Stimulated activated CD4-positive, alpha-beta T cell treated with anti-CD3 and anti-CD28 coated beads, Interleukin-4, amount 100 ng/mL, for 48 hours (primary cell): ENCODE measurements at places on chromosomes 16 and 17.
A peak's percentile ranks its signal among the peaks of the same experiment; 100 is the strongest.

DNA sequence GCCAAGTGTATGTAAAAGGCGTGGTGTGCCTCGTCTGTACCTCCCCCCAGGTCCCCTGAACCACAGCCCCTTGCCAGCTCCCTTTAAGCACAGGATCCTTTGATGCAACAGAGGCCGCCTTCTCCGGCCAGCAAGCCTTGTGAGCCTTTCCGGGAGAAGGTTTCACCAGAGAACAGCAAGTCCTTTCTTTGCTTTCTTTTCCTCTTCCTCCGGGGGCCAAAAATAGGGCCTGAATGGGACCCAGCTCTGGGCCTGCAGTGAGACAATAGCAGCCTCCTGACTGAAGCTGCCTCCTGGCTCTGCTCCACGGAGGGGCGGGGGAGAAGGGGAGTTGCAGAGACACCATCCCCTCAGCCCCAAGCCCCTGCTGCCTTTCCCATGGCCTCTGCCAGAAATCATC is 9.0 kb downstream of the ADGRG1 start:
- DNase-seq, result no peak

DNA sequence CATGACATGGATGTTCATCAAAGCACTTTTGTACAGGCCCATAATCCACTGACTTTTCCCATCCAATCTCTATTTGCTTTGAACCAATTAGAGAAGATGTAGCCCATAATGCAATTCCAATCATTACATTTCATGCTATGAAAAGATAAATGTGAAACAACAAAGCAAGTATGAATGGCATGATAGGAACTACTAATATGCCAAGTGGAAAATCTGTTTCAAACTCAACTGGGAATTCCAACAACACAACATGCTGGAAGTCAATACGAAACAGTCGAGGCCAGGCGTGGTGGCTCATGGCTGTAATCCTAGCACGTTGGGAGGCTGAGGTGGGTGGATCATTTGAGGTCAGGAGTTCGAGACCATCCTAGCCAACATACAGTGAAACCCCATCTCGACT is 39.6 kb upstream of the TMEM97 start:
- no peak for DNase-seq

DNA sequence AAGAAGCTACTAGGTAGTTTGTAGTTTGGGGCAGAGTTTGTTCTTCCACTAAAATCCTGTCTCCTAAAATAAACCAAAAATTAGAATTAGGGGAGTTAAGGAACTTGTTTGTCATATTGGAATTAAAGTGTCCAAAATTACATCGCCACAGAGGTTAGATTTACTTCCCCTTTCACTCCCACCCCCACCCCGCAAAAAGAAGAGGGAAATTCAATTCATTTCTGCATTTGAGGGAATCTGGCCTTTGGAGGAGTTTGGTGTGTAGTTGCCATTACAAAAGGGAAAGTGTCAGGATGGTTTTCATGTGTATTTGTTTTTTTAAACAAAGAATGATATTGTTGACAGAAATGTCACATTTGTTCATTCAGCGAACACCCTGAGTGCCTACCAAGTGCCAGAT is 5.8 kb downstream of the TMEM97 start:
- no peak for DNase-seq

- DNase-seq, result no peak
Observed at GRCh38 chr17:18382441-18383078, 5.0 kb downstream of the EVPLL start.

GRCh38 chr17:63358111-63358839 is 87.8 kb downstream of the CYB561 start:
- no peak for DNase-seq

- DNase-seq, result no peak
Observed at GRCh38 chr16:10971560-10971961, 27.2 kb downstream of the CLEC16A start.

DNA sequence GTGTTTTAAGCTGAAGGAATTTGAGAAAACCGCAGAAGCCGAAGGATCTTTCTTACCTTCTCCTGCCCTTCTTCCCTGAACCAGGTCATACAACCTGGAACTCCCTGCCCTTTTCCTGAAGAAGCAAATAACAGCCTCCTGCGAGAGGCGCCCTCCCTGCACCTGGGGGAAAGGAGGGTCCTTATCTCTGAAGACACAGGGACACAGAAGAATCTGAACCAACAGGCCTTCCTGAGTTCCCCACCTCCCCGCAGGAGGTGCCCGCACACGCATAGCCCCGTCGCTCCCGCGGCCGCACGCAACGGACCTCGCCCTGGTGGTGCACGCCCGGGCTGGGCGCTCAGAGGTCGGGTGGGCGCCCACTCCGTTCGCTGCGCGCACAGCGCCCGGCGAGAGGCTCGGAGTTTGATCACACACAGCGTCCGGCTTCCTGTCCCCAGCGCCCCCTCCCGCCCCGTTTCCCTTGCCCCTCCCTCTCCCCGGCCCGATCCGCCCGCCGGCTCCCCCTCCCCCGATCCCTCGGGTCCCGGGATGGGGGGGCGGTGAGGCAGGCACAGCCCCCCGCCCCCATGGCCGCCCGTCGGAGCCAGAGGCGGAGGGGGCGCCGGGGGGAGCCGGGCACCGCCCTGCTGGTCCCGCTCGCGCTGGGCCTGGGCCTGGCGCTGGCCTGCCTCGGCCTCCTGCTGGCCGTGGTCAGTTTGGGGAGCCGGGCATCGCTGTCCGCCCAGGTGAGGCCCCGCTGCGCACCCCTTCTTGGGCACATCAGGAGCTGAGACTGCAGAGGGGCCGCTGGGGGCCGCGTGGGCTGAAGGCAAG is at the start of gene TNFSF12:
TNFSF12 (plus strand) TSS at position 474 of the 816 bp plus-strand sequence; CDS start at position 570, 96 bp downstream.
- DNase-seq, result peak; percentile 34

DNA sequence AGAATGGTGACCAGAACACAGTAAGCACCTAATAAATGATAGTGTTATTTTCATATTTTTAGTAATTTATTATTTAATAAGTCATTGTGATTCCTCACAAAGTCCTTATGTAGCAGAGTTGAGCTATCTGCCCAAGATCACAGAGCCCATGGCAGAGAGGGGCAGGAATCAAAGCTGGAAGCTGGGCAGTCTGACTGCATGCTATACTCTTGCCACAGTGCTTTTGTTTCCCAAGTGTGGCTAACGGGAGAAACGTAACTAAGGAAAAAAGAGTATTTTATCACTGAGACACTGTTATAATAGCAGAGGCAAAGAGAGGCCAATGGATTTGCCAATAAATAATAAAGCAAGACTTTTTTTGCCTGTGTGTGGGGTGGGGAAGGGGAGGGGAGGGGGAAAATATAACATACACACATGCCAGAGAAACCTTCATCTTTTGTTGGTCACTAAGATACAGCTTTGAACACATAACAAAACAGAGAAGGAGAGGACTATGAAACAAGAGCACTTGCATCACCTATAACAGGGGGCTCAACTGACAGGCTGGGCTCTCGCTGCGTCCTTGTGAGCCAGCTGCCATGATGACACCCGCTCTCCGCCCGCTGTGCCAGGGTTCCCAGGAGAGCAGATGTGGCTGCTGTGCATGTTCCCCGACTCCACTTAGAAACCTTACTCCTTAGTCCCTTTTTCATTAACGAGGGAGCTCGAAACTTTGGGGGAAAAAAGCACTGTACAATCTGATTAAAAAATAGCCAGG is 10.1 kb downstream of the CSNK2A2 start:
- DNase-seq, result no peak

- no peak for DNase-seq
Observed at GRCh38 chr17:2122641-2123302, 67.9 kb downstream of the HIC1 start.

- no peak for DNase-seq
Observed at GRCh38 chr16:3012246-3012645, 477 bp upstream of the CLDN9 start.

GRCh38 chr17:74852237-74853047 is 7.2 kb downstream of the GRIN2C start:
- peak; percentile 57 for DNase-seq

DNA sequence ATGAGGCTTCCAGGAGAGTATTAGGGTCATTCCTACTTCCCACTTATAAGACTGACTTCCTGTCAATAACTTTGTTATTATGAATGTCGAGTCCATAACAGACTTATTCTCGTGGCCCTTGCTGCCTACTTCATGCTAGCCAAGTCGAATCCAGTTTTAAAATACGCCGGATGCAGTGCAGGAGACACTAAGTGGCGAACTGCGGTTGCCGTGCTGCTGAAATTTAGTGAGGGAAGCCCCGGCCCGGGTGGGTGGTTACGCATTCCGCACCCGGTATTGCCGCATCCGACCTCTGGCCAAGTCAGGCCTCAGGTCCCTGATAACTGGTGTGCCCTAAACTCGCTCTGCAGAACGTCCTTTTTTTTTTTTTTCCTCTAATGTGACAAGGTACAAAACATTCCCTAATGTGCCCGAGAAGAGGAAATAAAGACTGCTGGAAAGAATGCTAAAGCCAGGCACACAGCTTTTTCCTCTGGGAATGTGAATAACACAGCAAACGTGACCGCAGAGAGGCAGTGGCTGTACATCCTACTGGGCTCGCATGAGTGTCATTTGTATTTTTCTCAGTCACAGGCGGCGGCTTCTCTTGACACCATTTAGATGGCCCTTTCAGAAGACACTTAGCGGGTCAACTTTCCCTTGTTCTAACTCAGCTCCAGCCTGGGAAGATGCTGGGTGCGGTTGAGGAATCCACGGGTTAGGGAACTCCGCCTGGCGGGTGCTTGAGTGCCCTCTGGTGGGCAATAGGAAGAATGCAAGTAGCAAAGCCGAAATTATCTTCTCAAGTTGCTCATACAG is 7.1 kb upstream of the AKTIP start:
- no peak for DNase-seq

DNA sequence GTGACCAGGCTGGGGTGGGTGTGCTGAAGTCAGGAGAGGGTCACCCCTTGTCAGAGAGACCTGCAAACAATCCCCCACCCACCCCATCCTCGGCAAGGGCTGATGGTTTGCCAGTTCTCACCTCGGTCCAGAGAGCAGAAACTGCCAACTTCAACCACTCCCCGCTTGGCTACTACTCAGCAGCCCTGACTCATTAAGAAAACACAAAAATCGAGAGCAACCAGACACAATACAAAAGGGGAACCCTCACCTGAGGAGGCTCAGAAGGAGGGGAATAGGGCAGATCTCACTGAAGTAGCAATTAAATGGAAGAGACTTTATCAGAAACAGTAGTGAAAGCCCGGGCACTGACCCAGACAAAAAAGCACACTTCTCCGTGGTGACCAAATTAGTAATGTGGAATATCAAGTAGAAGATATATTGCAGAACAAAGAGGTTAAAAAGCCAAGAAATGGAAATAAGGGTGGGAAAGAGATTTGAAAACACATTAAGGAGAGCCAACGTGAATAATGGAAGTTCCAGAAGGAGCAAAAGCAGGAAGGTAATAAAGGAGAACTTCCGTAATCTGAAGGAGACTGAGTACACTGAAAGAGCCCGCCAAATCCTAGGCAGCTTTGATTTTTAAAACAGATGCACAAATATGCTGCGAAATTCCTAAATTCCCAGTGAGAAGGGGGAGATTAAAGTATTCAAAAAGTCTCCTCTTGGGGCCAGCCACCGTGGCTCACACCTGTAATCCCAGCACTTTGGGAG is 23.6 kb downstream of the CENPV start:
- DNase-seq, result no peak

DNA sequence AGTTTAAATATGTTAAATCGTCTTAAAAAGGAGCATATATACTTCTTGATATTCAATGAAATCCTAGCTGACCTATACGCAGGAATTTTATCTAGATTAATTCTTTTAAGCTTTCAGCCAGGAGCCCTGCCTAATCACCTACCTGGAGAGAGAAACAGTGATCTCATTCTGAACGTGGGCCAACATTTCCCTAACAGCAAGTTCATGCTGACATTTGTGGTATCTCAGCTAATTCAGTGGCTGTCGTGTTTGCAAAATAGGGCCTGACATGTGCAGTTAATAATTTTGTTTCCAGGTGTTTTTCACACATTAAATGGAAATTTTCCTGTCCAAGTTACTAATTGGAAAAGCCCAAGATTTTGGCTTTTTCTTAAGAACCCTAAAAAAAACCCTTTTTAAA is 17.4 kb downstream of the KRT24 start:
- no peak for DNase-seq

- DNase-seq, result no peak
Observed at GRCh38 chr16:12314653-12315185, 338.2 kb downstream of the SNX29 start.

GRCh38 chr17:35254107-35254773 is 11.4 kb downstream of the SLFN5 start:
- no peak for DNase-seq
